ENCODE measurements at places on chromosomes 1 and 21.

- DNase-seq, result no peak
Observed at GRCh38 chr1:210596641-210597040, 267.9 kb downstream of the HHAT start.

DNA sequence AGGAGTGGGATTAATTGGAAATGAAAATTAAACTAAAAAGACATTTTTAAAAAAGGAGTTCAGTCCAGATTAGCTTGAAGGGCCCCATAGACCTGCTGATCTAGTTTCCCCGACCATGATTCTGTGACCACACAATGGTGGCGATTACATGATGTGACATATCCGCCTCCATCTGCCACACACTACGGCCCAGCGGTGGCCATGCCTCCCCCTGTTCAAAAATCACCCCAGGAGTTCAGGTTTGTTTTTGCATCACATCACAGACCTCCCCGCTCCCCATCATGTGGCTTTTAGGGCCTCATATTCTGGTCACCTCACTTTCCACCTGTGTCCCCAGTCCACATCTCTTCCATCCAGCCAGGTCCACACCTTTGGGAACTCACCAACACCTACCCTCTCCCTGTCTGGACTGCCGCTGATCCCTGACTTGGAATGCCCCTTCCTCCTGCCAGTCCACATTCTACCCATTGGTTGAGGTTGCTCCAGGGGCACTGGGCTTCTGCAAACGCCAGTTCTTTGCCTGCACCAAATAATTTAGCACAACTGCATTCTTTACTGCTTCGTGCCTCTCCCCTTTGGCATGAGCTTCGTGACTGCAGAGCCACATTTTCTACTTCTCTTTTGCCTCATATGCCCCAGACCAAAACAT is 38.9 kb downstream of the CD247 start:
- no peak for DNase-seq

GRCh38 chr1:44588551-44589210 is 85.6 kb downstream of the TMEM53 start:
- no peak for DNase-seq

DNA sequence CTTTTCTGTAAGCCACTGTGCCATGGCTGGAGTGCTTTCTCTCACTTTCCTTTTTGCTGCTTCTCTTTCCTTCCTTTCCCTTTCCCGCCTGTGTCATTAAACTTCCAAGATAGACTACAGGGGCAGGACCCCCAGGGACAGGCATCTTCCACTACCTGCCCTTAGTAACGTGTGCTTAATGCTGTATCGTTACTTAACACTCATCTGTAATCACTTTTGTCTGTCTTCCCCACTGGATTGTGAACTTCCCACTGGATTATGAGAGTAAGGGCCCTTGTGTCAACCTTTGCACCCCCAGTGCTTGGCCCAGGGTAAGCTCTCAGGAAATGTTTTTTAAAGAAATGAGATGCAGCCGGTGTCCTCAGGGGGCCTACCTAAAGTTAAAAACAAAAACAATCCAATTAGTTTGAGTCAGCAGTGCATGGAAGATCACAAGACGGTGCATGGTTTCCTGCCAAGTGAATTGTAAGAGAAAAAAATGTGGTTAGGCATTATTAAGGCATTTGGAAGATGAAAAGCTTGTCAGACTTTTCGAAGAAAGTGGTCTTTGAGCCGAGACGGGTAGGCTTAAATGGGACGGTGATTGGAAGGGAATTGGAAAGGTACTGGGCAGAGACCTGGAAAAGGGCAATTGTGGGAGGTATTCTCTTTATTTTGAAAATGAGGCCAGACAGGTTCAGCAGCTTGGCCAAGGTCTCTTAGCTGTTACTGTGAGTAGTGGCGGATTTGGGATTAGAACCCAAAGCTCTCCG is 958 bp downstream of the LYPLAL1 start:
- DNase-seq, result no peak

GRCh38 chr1:172826096-172826741 is 167.3 kb downstream of the FASLG start:
- peak; percentile 31 for DNase-seq

DNA sequence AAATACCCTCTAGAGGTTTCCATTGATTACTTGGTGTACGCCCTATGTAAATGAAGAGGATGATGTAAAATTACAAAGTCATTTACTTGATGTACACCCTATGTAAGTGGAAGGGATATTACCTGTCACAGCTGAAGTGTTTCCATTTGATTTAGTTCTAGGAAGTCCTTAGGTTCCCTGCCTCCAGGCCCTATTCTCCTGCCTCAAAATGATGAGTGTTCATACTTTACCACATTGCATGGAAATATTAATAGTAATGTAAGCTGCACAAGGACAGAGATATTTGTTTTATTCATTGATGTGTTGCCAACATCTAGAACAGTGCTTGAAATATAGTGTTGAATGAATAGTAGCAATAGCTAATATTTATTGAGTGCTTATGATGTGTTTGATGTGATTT is 9.5 kb upstream of the AK4 start:
- no peak for DNase-seq

GRCh38 chr1:36142121-36142520 is 7.2 kb downstream of the TRAPPC3 start:
- no peak for DNase-seq

- no peak for DNase-seq
Observed at GRCh38 chr21:14736672-14737071, 190.6 kb upstream of the SAMSN1 start.

DNA sequence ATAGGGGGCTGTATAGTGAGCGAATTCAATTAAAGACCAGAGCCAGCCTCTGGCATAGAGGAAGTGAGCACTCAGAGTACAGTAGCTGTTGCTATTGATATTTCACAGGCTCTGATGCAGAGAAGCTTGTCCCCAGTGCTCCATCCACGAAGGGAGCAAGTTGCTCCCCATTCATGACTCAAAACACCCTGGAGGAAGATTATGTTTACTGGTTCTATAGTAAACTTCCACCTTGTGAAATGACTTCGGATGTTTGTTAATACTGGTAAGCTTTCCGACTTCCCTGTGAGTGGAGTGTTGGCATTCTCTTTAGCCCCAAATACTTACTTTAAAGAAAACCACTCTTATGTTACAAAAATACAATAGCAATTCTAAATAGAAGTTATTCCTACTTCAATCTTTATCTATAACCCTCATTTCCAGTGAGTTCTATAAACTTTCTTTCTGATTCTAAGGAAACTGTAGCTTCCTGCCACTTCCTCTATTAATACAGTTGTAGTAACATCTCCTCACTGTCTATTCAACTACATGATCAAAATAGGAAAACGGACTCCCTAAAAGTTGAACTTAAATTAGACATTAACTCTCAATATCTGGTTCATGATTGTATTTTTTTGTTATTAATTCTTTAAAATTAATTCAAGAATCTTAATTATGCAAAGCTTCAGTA is 46.4 kb downstream of the ZNF281 start:
- no peak for DNase-seq

DNA sequence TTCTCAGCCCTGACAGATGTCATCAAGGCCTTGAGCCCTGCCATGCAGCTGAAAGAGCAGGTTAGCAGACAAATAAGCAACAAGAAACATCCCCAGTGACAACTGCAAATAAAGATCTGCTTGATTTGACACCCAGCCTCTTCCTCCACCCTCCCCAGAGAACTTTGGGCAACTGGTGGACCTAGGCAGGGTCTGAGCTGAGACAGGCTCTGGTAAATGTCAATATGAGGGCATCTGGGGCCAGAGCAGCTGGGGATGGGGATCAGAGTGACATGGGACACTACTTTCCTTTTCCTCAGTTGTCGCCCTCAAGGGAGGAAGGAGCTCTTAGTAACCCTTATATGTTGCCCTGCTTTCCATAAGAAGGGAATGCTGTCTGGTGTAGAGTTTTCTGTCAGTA is 544.1 kb downstream of the NEGR1 start:
- no peak for DNase-seq

- no peak for DNase-seq
Observed at GRCh38 chr1:12173631-12174121, 6.9 kb downstream of the TNFRSF1B start.

DNA sequence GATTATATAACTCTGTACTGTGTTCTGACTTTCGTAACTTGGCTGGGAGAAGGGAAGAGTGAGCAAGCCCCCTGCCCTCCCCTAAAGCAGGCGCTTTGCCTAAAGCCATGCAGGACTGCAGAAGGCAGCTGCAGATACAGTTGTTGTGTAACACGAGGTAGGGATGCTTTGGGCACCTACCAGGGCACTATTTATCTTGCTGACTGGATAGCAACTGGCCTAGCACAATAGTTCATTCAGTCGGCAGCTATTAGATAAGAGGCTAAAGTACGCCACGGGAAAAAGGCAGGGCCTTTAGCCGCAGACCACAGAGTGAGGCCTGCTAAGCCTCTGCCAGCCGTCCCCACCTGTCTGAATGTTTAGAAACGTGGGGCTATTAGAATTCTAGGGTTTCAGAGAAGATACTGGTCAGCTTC is 80.9 kb downstream of the TTC3 start:
- DNase-seq, result peak; percentile 44

- no peak for DNase-seq
Observed at GRCh38 chr1:158059984-158060383, 66.5 kb downstream of the KIRREL1 start.

DNA sequence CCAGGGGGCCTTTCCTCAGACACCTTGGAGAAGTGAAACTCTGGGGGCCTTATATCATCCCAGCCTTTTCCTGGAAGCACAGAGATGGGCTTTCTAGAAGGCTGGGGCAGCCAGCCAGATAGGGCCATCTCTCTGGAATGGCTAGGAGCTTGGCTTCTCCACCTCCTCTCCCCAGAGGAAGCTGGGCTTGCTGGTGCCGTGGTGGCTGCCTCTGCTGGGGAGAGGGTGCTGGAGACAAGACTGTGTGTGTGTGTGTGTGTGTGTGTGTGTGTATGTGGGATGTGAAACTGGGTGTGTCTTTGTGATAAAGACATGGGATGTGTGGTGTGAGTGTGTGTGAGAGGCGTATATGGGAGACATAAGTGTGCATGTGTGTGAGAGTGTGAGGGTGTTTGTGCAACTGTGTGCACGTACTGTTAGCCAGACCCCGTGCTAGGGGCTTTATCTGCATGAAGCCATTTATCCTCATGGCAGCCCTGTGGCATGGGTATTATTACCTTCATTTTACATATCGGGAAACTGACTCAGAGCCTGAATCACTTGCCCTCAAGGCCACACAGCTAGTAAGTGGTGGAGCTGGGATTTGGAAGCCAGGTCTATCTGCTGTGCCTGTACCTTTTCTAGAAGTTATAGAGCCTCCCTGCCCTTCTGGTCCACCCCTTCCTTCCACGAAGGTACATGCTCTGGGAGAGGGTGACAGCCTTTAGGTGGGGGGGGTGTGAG is 44.2 kb downstream of the PTPRU start:
- DNase-seq, result no peak

GRCh38 chr1:167229719-167230385 is 9.2 kb downstream of the POU2F1 start:
- DNase-seq, result no peak

DNA sequence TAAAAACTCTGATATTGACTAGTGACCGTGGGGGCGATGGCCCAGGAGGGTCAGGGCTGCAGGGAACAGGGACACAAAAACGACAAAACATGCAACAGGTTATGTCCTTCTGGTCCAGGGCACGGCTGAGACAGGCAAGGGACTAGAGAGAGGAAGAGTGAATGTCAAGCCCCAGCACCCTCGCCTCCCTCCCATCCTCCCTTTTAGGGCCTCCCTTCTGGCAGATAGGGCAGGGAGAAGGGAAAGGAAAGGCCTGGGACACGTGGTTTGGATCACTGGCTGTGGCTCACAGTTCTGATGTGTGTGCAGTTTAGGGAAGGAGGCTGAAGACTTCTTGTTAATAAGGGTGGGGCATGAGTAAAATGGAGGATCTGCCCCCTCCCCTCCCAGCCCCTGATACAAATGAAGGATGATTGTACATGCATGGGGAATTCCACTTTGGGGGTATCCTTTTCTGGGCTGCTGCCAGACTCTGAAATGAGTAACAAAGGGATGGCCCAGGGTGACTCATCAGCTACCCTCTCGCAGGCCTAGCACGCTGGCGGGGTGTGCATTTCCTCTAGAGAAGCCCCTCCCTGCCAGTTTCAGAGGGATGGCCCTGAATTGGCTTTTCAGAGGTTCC is 14.2 kb downstream of the CAPN2 start:
- DNase-seq, result no peak

DNA sequence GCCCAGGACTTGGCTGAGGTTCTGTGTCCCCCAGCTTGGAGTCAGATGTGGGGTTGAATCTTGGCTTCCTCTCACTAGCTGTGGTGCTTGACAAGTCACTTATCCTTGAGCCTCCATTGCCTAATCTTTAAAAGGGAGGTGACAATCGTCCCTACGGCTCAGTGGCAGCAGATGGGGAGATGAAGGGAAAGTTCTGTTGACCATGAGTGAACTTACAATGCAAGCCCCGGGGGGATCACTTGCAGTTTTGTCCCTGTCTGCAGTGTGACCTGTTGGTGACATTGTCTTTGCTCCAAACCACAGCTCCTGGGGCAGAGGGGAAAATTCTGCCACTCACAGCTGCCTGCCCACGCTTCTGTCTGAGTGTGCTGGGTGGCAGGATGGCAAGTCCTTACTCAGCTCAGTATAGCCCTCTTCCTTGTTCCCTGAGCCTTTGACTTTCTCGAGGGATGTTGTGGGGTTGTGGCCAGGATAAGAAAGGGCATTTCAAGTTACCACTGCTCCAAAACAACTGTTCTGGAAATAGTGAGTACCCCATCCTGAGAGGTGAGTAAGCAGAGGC is 1.7 kb downstream of the PCSK9 start:
- no peak for DNase-seq

DNA sequence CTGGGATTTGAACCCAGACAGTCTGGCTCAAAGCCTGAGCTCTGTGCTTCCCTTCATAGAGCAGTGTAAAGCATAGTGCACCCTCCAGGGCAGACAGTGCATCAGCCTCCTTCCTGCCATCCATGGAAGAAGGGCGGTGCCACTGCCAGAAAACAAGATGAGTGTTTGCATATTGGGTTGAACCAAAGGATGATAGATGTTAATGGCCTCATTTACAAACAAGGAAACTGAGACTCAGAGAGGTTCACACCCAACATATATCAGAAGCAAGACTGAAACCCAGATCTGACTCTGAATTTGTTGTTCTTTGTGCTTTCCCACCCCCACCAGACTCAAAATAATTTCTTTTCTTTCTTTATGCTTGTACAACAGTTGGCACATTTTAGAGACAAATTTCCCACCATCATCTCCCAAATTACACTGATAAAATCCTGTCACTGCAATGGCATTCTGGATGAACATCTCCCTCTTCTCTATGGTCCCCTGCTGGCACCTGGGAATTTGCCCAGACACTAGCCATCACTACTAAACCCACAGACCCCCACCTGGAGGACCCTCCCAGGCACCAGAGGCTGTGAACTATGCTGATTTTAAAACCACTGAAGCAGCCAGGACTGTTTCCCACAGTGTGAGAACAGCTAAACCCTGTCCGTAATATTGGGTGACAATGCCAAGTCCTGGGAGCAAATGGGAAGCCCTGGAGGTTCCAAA is 45.4 kb upstream of the MPZL1 start:
- DNase-seq, result no peak

GRCh38 chr1:47181955-47182675 is 7.7 kb downstream of the PDZK1IP1 start:
- DNase-seq, result no peak

- no peak for DNase-seq
Observed at GRCh38 chr1:7581754-7582459, 189.2 kb upstream of the VAMP3 start.

Data from HuH-7 (cell line).